ENCODE measurements at places on chromosomes 5 and 9.

DNA sequence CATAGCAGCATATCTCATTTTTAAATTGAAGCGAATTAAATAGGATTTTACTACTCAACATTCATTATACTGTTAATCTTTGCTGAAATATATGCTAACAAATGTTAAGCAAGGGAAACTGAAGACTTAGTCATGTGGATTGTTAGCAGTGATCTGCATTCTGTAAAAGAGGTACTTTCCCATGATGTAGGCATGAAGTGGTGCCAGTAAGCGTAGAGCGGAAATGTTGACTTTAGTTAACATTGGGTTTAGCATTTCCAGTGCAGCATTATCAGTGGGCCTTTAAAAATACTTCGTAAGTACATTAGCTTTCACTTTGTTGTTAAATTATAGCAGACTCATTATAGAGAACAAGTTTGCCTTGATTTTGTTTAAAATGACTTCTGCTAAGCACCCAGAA is 130.3 kb downstream of the CDC42SE2 start:
- DNase-seq, result peak; percentile 32

- DNase-seq, result no peak
Measured at GRCh38 chr9:71812385-71812784, 44.1 kb upstream of the CEMIP2 start.

DNA sequence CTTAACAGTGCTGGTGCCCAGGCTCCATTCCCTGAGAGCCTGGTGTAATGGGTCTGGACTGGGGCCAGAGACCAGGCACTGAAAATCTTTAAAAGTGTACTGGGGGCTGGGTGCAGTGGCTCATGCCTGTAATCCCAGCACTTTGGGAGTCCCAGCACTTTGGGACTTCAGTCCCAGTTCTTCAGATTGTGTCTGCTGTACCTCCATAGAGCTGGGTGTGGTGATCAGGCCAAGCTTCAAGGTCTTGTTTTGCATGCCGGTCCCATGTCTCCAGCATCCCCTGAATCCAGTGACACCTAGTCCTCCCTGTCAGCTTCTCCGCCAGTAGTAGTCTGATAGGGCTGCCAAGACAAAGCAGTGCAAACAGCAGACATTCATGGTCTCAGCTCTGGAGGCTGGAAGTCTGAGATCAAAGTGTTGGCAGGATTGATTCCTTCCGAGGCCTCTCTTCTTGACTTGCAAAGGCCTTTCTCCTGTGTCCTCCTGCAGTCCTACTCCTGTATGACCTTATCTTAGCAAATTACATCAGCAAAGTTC is 108.2 kb downstream of the SYK start:
- no peak for DNase-seq

GRCh38 chr5:115686051-115686737 is 60.4 kb upstream of the TMED7 start:
- DNase-seq, result no peak

GRCh38 chr9:93675336-93676150 is 99.2 kb downstream of the PHF2 start:
- peak; percentile 2 for DNase-seq

- no peak for DNase-seq
Measured at GRCh38 chr5:60473654-60474053, 226.3 kb downstream of the DEPDC1B start.

- no peak for DNase-seq
Measured at GRCh38 chr9:13674926-13675637, 395.6 kb upstream of the MPDZ start.

- no peak for DNase-seq
Measured at GRCh38 chr5:43609752-43610151, 6.8 kb downstream of the NNT start.

DNA sequence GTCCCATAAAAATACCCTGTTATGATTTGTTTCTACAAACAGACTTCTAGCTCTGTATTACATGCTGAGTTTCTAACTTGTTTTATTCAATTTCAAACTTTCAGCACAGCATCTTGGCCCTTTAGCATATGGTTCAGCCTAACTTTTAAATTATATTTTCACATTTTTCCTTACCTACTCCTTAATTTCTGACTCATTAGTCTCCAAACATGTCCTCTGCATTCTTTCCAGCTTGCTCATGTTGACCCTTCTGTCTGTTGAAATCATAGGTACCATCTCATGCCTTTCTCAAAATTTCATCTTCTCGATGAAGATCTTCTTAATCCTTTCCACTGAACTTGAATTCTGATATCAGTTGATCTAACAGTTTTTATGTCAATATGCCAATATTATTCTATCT is 200.9 kb upstream of the RIOK2 start:
- DNase-seq, result no peak

DNA sequence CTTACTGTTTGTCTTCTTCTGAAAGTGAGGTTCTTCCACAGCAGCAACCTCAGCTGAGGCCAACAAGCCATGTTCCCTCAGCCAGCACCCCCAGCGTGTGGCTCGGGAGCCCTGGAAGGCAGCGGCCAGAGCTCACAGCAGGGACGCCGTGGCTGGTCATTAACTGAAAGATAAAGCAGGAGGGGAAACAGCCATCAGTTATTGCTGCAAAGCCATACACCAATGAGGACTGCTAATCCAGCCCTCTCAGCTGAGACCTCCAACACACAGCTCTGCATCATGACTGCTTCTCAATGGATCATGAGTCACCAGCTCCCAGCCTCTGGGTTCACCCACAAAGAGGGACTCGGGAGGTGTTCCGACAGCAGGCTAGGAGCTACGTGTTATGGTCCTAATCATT is 24.3 kb downstream of the ABCA1 start:
- no peak for DNase-seq

- DNase-seq, result no peak
Measured at GRCh38 chr5:98363157-98363556, 410.3 kb upstream of the RGMB start.

Measured in activated gamma-delta T cell treated with Interleukin-2 at 50 U/mL for 16 hours (primary cell).